ENCODE measurements at places on chromosomes 7 and 10.
A peak's percentile ranks its signal among the peaks of the same experiment; 100 is the strongest.

DNA sequence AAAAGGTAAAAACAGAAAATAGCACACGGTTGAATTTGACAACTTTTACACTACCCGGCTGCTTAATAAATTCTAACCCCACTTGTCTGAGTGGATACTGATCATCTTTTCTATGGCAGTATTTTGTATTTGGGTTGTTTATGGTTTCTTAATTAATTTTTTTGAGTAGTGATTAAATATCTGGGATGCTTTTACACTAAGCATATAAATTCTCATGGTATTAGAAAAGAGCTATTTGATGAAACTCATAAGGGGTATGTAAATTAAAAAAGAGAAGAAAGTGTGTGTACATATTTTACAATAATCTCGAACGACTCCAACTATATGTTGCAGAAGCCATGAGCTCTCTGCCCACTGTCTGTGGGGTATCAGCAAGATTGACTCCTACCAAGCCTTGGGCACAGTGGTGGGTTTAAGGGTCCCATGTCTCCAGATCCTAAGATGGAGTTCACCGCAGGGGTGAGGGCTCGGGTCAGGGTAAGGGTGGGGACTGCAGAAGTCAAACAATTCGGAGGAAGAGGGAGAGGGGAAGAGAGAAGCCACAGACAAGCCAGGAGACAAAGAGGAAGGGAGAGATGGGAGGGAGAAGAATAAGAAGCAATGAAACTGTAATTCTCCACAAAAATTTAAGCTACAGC, 7.6 kb upstream of the HOXA13 start:
- no peak for DNase-seq

DNA sequence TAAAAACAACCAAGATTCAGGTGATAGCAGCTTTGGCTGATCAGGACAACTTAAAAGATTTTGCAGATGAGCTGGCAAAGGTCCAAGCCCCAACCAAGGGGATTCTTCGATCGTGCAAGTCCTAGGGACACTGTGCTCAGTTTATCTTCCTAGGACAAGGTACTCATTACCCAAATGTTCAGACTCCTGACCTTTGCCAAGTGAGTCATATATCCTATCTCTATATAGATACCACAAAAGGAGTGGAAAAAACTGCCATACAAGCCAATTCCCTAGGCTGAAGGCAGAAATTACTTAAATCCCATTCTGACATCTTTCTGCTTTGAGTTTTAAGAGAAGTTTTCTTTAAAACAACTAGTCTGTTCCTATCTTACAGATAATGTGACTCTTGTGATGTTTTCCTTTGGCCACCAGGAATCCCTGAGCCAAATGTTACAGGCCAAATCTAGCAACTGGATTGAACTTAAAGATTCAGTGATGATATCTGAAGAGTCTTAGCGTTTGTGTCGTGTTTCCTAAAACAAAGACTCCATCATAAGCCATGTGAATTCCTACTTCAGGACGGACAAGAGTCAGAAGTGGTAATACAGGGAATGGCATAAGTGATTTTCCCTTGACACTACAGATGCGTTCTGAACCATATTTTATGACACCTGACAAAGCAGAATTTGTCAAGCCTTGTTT, 142.6 kb upstream of the ASAH2 start:
- DNase-seq: peak; percentile 78

- DNase-seq: no peak
Measured at GRCh38 chr10:95181726-95182125, 12.3 kb upstream of the ACSM6 start.

DNA sequence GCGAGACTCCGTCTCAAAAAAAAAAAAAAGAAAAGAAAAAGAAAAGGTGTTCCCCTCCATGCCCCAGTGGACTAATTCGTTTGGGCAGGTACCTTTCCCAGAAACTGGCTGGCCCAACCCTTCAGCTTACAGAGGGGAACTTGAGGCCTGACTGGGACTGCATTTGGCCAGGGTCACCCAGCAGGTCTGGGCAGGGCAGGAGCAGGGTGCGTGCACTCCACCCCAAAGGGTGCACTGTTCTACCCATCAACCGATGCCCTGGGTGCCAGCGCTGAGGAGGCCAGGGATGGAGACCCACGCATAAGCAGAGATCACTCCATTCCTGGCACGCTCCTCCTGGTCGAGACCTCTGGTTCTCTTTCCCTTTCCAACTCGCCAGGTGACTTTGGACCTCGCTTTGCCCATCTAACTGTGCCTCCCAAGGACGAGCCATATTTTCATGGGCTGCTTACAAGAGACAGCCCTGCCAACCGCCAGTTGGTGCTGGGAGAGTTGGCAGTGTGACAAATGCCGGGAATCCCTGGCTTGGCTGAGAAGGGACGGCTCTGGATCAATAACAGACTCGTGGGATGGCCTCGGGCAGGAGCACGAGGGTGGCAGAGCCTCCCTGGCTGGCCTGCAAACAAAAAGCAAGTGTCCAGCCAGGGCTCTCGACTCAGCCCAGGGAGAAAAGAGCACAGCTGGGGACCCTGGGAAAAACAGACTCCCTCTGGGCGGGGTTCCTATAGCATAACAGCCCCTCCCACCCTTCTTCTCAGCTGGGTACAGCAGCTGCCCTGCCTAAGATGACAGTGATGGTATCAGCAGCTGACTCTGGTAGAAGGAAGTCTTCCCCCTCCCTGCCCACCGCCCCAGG, 7.9 kb downstream of the HSPB1 start:
- DNase-seq: no peak

GRCh38 chr10:113453351-113453750, 99.5 kb upstream of the HABP2 start:
- no peak for DNase-seq

DNA sequence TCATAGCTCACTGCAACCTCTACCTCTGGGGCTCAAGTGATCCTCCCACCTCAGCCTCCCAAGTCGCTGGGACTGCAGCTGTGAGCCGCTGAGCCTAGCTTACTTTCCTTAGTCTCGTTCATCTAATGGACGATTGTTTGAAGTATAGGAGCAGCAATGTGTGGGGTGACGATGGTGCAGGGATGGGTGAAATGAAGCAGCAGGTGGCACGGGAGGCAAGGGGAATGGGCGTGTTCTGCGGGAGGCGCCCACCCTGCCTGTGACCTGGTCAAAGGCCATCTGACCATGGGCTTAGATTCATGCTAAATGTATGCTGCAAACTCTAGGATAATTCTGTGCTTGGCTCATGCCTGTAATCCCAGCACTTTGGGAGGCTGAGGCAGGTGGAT, 210.7 kb downstream of the MAD1L1 start:
- no peak for DNase-seq

DNA sequence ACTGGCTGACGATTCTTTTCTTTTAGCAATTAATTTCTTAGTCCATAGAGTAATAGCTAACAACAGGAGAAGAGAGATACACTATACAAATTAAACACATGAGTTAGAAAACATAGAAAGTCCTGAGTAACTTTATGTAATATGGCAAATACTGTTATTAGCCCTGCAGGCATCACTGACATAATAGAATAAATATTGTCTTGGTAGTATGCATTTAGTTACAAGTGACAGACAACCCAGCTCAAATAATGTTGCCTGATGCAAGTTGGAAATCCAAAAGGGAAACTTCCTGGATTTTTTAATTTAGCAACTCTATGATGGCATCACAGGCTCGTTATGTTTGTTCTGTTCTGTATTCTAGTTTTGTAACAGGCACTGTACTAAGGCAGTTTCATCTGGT, 95.1 kb downstream of the DKK1 start:
- DNase-seq: no peak

DNA sequence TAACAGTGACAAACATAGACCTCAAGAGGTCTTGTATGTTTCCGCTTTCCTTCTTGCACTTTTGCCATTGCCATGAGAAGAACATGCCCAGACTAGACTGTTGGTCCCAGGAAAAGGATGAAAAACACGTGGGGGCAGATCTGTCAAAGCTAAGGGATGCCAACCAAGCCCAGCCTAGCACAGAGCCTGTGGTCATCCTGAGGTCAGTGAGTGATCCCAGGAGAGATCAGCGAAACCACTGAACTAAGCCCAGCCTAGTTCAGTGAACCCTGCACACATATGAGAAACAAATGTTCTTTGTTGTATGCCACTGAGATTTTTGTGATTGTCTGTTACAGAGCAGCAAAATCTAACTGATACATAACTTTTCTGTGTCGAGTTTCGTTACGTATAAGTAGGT, 718.8 kb downstream of the MAGI2 start:
- DNase-seq: no peak

DNA sequence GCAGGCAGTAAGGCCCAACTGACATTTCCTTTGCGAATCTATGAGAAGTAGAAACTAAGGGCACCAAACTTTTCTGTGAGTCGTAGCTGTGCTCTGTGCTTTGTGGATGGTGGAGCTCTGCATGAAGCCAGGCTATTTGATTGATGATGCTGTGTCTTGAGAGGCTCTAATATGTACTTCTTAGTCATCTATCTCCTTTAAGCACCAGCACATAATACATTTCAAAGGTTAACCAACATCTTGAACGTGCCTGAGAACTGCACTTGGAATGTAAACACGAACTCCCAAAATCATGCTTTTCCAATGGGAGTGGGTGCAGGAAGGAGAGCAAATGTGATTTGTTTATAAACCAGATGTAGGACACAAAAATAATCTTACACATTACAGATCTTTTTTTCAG, 411.6 kb downstream of the PARD3 start:
- peak; percentile 79 for DNase-seq

DNA sequence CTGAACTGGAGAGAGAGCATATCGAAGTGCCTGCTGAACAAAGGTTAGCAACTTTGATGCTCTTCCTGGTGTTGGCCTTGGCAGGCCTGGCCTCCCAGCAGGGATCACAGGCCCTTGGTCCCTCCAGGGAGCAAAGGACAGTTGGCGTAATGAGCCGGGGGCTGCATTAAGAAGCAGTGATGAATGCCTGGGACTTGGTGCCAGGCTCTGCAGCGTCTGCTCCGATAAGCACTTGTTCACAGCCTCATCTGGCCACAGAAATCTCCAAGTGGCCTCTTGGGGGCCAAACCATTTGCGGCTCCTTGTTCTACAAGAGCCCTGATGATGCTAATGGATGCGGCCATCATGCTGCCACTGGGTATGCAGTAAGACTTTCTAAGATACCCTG, 31.8 kb downstream of the CRHR2 start:
- DNase-seq: no peak

All from astrocyte (in vitro differentiated cells and primary cell).